ENCODE measurements at places on chromosomes 6 and 20.

DNA sequence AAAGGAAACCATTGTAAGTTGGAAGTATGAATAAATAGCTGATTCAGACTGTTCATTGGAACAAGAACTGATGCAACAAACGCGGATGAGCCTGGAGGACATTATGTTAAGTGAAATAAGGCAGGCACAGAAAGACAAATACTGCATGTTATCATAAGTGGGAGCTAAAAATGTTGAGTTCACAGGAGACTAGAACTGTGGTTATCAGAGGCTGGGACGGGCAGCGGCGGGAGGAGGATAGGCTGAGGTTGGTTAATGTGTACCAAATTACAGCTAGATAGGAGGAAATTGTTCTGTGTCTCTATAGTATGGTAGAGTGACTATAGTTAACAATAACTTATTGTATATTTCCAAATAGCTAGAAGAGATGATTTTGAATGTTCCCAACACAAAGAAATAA, 40.8 kb downstream of the FAM229B start:
- DNase-seq = no peak

DNA sequence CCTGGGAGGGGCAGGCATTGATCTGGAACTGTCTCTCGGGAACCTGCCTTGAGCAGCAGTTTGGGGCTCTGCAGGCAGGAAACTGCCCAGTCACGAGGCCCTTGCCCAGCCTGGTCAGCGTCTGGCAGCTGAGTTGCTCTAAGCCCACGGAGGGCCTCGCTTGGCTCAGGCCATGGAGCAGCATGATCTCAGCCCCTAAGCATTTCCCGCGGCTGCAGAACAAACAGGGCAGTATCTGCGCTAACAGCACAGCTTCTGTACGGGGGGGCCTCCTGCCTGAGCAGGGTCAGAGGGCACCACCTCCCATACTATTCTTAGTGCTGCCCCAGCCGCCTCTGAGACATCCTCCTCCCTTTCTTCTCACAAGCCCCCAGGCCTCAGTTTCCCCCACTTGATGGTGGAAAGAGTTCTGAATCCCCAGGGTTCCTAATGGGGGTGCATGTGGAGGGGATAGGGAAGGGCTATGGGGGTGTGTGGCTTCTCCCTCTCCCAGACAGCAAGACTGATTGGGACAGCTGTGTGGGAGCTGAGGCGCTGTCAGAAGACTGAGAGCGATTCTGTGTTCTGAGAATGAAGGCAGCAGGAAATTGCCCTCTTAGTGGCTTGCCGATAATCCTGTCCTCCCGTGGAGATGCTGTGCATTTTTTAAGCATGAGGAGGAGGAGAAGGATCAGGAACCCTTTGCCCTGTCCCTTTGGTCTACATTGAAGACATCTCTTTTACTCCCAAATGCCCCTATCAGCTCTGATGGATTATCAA, 46.4 kb downstream of the MOCS1 start:
- peak; percentile 67 for DNase-seq

GRCh38 chr20:64110411-64111068, 3.2 kb upstream of the NPBWR2 start:
- DNase-seq = peak; percentile 1

- no peak for DNase-seq
Observed at GRCh38 chr6:79687759-79688158, 56.6 kb downstream of the SH3BGRL2 start.

- DNase-seq = no peak
Observed at GRCh38 chr6:122207794-122208193, 191.7 kb upstream of the HSF2 start.

DNA sequence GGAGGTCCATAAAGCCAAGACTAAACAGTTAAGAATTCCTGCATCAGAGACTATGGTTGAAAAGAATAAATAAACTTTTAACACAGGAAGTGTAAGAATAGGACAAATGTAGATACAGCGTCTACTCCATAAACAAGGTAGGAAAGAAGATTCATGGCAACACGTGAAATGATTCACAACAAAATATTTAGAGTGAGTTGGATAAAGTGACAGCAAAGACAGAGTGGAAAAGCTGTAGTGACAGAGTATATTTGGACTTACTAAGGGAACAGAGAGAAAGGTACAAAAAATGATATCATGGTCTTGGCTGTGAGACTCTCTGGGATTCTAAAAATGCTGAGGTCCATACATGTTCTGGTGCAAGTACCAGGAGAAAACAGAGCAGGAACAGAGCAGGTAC, 21.9 kb upstream of the KIAA0408 start:
- DNase-seq = no peak

- no peak for DNase-seq
Observed at GRCh38 chr20:23071398-23071797, 14.7 kb downstream of the CD93 start.

DNA sequence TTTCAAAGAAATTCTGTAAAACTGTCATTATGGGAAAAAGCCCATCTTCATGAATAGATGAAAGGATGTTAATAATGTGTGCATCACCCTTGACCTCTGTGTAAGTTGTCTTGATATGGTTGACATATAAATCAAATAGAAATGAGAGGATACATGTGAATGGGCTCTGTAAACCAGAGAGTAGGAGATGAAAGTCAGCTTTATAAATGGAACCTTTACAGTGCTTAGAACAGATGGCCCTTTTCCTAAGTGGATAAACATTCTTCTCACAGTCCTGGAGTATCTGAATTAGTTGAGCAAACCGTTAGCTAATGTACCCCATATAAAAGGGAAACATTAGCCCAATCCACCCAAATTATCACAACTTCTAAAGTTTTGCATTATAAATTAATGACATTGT, 57.5 kb downstream of the MYLK4 start:
- DNase-seq = no peak

GRCh38 chr6:43940071-43940392, 170.0 kb downstream of the VEGFA start:
- DNase-seq = peak; percentile 28

DNA sequence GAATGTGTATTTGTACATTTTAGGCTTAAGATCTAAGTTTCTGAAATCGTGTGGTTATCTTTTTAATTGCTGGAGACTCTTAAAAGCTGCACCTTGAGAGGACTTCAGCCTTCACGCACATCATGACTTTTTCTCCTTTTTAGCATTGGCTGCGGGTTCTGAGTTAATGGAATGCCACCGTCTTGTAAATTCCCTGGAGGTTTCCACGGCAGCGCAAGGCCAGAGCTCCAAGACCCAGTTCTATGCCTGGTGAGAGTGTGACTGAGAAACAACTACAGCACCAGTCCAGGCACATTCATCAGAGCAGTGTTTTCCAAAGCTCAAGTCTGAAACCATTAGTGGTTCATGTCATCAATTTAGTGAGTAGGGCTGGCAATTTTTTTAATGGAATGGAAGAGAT, 23.0 kb downstream of the PRR18 start:
- no peak for DNase-seq

DNA sequence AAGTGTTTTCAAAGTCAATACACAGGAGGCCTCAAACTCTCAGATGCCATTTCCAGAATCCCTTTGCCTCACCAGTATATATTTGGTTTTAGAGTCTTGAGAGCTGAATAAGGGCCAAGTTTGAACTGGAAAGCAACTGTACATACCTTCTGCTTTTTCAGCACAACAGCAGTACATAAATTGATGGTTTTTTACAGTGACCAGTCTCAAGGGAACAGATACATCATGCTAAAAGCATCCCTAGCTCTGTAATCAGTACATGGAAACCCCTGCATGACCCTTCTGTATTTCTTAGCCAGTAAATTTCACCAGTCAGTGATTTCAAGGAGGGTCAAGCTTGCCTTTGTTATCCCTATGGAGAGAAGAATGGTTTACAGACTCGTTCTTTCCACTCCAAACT, 40.6 kb upstream of the ECHDC1 start:
- DNase-seq = no peak

- no peak for DNase-seq
Observed at GRCh38 chr6:106557837-106558236, 71.5 kb downstream of the RTN4IP1 start.

DNA sequence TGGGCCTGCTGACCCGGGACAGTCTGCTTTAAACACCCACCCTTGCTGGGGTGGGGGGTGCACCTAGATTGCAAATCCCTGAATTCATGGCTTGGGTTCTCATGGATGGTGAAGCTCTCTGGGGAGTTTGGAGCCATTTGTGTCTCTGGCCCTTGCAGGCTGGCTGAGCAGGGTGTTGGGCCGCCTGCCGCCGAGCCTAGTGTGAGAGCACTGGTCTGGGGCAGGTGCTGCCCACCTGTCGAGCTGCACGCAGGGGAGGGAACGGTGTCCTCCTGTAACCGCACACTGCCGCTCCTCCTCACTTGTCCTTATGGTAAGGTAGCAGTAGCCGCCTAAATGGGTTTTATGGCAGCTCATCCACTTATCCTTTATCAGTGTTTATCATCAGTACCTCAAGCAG, 143.9 kb downstream of the DTNBP1 start:
- DNase-seq = no peak

DNA sequence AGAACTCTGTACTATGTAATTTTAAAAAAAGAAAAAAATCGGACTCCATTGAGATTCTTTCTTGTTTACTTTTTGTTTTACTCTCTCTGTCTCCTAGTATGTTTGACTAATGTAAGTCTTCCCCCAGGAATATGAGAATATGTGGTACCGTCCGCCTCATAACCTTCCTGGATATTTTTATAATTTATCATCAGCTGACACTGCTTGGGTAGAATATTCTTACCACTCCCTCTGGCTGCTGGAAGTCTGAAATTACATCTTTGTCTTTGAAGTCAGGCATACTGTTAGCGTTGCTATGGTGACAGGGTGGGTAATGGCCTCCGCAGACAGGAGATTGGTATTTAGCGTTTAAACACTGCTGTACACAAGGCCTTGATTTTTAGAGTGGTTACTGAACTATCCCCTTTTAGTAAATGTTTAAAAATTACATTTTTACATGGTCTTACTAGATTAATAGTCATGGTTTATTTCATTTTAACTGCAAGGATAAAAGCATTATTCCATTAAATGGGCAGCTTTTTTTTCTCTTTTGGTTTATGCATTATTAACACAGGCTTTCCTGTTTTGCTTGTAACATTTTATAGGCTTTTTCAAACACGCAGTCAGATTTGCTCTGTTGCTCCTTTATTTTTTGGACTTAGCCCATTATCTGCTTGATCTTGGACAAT, 176.4 kb downstream of the ARID1B start:
- no peak for DNase-seq

DNA sequence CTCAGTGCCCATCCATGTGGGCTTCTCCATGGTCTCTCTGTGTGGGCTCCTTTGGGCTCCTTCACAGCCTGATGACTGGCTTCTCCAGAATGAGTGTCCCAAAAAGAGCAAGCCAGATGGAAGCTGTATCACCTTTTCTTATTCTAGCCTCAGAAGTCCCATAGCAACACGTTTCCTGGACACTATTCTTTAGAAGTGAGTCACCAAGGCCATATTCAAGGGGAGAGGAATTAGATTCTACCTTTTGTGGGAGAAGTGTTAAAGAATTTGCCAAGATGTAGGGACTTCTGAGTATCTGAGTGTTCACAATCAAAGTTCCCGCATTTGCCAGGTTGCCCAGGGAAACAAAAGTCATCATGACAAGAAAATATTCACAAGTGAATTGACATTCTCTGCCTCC, 20.7 kb upstream of the TBC1D22B start:
- no peak for DNase-seq

GRCh38 chr6:36848658-36849441, 9.6 kb upstream of the CPNE5 start:
- no peak for DNase-seq

DNA sequence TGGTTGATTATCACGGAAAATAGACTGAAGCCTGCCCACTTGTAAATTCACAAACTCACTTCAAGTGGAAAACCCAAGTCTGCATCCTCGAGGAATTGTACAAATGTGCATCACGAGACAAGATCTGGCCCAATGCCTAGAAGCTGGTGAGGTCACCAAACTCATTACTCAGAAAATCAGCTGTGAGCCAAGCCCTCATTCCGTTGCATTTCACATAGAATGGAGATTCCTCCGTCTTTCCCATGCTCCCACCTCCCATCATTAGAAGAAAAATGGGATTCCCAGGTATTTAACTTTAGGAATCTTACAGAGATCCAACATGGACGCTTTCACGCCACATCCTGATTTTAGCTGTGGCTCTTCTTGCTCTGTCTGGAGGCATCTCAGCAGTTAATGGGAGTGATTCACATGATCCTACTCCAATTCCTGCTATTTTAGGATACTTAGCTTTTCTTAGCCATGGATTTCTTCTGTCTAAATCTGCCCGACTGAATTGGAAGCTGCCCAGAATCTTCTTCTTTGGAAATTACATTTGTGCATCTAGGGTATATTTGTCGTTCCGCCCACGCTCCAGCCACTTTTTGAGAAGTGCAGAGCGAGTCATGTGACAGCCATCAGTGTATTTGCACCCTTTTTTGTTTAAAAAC, 68.7 kb upstream of the STMND1 start:
- DNase-seq = peak; percentile 38

GRCh38 chr6:110492584-110492983, 16.2 kb upstream of the SLC22A16 start:
- no peak for DNase-seq

GRCh38 chr20:44967207-44967807, 995 bp downstream of the STK4 start:
- DNase-seq = no peak

- DNase-seq = no peak
Observed at GRCh38 chr6:137105375-137105774, 60.6 kb upstream of the IL20RA start.

DNA sequence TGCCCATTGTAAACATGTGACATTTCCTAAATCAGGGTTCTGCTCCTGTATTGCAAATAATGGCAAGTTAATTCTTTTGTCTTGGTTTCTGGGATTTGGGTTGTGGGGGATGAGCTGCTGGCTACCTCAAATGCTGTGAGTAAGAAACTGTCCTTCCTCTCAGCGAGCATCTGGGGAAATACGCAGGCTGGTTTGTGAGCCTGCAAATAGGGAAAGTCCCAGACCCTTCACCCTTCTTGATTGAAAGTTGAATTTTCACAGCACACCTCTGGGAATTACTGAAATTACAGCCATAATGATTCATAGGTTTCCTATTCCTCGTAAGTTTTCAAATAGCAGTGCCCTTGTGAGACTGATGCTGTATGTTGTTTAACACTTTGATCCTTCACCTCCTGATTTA, 138.1 kb downstream of the TBXT start:
- DNase-seq = no peak

DNA sequence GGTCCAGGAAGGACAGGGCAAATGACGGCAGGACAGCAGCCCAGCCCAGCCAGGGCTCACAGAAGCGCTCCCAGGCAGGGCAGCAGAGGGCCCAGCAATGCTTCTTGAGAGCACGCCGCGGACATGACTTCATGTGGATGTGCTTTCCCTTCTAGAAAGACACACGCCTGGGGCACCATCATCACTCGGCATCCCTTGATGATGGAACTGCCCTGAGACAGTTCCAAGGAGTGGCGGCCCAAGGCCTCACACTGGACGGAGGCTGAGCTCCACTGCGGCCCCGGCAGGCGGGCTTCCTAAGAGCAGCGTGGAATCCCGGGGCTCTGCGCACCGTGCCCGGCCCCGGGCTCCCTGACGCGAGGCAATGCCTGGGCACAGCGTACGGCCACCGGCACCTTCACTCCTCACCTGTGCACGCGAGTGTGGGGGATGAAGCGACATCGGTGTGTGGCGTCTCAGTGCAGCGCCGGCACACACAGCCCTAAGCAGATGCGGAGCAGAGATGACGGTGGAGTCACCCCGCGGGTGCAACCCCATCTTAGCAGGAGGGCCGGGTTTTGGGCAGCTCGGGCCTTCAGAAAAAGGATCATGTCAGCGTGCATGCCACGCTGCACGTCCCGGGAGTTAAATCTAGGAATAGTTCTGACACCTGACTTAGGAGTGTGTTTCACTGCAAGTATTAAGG, 86.6 kb downstream of the THBS2 start:
- DNase-seq = no peak

Data from ascending aorta (tissue), 2 donors.